ENCODE measurements at places on chromosomes 4 and X. TPM values are rescaled to one million over a fixed set of nuclear protein-coding genes. Genes with fewer than 3 reads are reported as not detected.

NALF2 gene
- 5.7 TPM for total RNA-seq

CXCL1 gene
- 4.3 TPM for total RNA-seq

STAP1 gene
- not detected for total RNA-seq

KLB gene
- total RNA-seq = 0.16 TPM

ATP1B4 gene
- 0.02 TPM for total RNA-seq

FAM50A gene
- total RNA-seq = 123 TPM

TRO gene
- 0.87 TPM for total RNA-seq
